Activated T-cell treated with anti-CD3 and anti-CD28 coated beads for 1 hour (primary cell): ENCODE measurements at places on chromosomes 4 and X.

- no peak for DNase-seq
Measured at GRCh38 chrX:21487832-21488231, 113.6 kb downstream of the CNKSR2 start.

GRCh38 chr4:31923634-31924033, 1203.5 kb downstream of the PCDH7 start:
- DNase-seq = no peak

GRCh38 chr4:17066972-17067371, 168.5 kb upstream of the LDB2 start:
- no peak for DNase-seq

- no peak for DNase-seq
Measured at GRCh38 chr4:37452952-37453280, 208.4 kb downstream of the NWD2 start.

GRCh38 chrX:109624641-109625616, at the start of gene KCNE5:
TSS of gene KCNE5 (minus strand) at chrX:109625172. CDS start at chrX:109625020, 152 bp downstream.
- DNase-seq = no peak

- no peak for DNase-seq
Measured at GRCh38 chrX:153926552-153926857, 441 bp upstream of the ARHGAP4 start.
